CMK (cell line): ENCODE measurements at places on chromosomes 6 and 20.
A peak's percentile ranks its signal among the peaks of the same experiment; 100 is the strongest.

GRCh38 chr20:35600176-35600992 is 15.2 kb upstream of the SPAG4 start:
- no peak for DNase-seq

GRCh38 chr20:17374086-17374485 is 147.2 kb downstream of the PCSK2 start:
- no peak for DNase-seq

DNA sequence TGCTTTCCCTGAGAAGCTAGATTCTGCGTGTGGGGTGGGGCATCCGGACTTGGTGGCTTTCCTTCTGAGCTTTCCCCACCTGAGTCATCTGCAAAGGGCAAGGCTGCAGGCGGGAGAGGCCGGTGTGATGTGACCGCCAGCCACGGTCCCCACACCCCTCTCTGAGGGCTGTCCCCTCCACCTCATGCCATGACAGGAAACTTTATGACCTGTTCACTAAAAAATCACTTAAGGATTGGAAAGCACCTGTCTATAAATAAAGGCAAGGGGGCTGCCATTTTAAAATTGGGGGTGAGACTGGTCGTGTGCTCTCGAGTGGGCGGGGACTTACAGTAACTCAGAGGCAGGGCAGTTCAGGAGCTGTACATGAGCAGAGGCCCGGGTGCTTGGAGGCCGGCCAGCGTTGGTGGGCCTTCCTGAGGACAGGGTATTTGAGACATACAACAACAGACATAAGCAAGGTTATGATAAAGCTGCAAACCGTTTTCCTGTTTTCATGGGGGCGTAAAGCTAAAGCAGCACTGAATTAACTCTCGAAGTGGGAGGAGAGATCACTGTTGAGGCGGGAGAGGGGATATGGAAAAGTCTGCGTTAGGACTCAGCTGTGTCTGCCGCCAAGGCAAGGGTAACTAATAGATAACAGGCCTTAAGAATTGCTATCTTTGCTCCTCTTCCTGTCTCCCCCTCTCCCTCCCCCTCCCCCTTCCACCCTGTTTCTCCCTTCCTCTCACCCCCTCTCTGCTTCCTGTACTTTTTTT is 16.1 kb upstream of the SERPINB1 start:
- peak; percentile 86 for DNase-seq

DNA sequence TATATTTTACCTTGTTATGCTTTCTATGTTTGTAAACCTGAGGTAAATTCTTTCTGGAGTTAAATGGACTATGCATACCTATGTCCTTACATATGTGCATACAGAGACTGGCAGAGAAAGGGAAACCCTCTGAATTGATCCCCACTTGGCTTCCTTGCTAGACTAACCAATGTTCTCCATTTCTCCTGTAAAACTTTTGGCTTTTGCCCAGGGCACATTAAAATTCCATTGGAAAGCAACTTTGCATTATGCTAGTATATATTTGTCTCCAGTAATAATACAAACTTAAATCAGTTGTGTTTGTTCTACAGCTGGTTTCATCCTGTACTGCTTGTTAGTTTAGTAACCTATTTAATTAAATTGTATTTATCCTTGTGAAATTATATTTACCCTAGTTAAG is 646.0 kb upstream of the MARCKS start:
- DNase-seq: no peak

DNA sequence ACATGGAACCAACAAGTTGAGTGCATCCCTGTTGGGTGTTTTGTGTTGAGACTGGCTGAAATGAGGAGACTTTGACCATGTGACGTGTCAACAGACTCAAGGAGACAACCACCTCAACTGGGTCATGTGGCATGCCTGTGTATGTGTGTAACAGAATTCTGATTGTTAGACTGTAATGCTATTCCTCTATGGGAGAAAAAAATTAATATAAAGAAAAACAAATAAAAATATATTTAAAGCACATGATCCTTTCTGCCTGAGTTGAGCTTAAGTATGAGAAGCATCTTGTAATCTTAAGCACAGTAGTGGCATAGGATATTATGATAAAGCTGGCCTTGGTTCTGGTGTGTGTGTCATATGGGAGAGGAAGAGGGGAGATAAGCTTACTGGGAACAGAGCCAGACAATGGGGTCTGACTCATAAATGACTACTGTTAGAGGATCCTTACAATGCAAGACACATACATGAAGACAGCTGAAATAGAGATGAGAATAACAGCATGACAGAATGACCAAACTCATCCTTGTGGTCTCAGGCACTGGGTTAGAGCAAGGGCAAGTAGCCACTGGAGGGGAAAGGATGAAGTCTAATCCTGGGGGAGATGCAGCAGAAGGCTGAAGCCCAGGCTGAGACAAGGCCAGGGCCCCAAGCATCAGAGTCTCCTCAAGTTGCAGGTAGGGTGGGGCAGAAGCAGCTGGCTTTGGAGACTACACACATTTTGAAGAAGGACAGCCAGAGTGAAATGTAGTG is 9.2 kb downstream of the TP53INP2 start:
- DNase-seq: no peak

GRCh38 chr6:28618898-28619555 is 93.3 kb downstream of the GPX5 start:
- DNase-seq: no peak

DNA sequence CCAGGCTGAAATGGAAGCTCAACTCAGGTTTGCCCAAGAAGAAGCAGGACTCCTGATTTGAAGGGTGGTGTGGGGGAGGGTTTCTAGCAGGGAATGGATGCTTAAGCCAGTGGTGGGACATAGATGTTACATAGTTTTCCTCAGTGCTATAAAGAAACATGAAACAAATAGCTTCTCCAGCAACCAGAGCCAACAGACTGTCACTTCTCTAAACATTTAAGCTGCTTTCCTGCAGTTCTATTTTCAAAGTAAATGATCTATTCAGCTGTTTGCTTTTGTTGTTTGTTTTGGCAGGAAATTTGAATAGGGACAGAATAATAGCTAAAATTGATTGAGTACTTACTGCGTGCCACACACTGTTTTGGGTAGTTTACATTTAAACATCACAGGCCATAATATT is 169.0 kb downstream of the UST start:
- DNase-seq: no peak

GRCh38 chr6:85569323-85569722 is 24.3 kb downstream of the SNX14 start:
- no peak for DNase-seq

- DNase-seq: no peak
These were observed 287.6 kb upstream of the SOX4 start for GRCh38 chr6:21305893-21306332.

GRCh38 chr6:65117817-65118409 is 589.1 kb downstream of the EYS start:
- no peak for DNase-seq

DNA sequence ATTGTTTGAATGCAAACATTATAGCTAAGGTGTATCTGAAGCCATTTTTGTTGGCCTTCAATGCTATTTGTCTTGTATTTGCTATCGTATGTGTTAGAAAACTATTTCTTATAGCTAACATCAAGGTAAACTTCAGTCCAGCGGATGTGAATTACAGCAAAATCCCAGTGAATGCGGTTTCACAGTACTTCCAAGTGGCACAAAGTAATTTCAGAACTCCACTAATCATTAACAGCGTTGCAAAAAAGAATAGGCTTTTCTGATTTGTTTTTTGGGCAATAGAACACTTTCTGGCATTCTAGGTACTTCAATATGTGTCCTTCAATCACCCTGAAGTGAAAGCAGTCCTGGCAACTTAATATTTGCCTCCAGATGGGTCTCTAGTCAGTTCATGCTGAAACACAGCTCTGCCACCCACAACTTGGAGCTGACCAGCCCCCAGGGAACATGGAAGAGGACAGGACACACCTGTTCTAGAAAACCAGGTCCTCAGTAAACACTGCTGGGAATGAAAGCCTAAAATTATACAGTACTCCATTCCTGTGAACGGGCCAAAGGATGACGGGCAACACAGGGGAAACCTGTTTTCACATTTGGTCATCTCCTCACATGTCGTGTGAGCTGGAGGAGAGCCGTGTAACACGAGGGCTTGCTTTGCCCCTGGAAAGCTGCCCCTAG is 9.7 kb upstream of the MRPS10 start:
- no peak for DNase-seq

DNA sequence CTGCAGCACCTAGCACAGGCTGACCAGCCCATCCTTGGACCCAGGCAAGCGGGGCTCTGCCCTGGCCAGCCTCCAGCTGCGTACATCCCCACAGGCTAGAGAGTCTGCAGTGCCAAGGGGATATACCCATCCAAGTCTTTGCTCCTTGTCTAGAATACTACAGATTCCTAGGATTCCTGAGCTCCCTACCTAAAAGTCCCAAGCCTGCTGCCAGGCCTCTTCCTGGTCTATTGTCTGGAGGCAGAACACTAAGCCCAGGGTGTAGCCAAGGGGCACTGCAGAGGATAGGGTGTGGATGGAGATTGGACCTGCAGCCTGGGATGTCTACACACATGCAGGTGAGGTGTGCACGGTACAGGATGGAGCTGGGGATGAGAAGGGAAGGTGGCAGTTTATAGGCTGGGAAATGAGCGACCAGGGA is 90.0 kb upstream of the SIRPA start:
- no peak for DNase-seq

- DNase-seq: peak; percentile 52
These were observed 39.6 kb upstream of the GFOD1 start for GRCh38 chr6:13526727-13527670.

GRCh38 chr6:90319979-90320685 is 23.5 kb upstream of the BACH2 start:
- no peak for DNase-seq

- no peak for DNase-seq
These were observed 92.2 kb upstream of the TENT5A start for GRCh38 chr6:81844686-81845085.

DNA sequence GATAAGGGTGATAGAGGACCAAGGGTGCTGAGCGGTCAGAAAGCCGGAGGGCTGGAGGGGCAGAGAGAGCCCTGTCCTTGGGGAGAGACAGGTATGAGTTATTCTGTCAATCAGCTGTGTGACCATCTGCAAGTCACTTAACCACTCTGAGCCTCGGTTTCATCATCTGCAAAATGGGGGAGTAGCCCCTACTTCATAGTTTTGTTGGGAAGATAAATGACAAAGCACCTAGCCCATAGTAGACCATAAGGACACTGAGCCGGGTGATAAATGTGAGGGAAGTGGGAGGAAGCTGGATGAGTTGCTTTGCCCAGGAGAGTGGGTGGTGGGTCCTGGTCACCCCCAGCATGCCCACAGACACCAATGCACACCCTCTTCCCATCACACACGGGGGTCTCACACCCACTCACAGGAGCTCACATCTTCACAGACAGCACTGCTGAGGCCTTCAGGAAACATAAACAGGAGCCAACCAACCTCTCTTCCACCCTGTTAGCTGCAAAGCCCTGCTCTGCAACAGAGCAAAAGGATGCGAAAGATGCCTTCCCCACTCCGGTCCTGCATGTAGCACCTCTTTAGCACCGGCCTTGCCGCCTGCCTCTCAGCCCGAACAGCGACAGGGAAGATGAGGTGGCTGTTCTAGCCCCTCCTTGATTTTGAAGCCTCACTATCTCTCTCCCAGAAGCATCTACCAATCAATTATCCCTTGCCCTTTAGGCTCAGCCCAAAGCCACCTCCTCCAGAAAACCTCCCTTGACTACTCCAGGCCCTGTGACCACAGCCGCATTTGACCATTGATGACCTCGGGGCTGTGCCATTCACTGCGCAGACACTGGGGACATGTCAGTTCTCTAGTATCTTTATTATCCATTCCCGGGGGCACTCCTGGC is 18.9 kb downstream of the SPDEF start:
- DNase-seq: no peak

- DNase-seq: no peak
These were observed 382.4 kb upstream of the ADGRB3 start for GRCh38 chr6:68252632-68253031.

GRCh38 chr6:156416391-156416790 is 360.8 kb upstream of the ARID1B start:
- no peak for DNase-seq

- no peak for DNase-seq
These were observed 108.5 kb upstream of the KCNK16 start for GRCh38 chr6:39430871-39431523.

DNA sequence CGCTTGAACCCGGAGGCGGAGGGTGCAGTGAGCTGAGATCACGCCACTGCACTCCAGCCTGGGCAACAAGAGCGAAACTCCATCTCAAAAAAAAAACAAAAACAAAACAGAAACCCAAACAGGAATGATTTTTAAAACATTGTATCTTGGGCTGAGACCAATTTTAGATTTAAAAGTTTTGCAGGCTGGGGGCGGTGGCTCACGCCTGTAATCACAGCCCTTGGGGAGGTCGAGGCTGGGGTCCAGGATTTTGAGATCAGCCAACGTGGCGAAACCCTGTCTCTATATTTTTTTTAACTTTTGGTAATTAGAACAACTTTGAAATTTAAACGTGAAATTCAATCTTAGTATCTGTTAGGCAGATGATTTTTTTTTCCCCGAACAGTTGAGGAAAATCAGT is 70.5 kb downstream of the AKAP12 start:
- no peak for DNase-seq

DNA sequence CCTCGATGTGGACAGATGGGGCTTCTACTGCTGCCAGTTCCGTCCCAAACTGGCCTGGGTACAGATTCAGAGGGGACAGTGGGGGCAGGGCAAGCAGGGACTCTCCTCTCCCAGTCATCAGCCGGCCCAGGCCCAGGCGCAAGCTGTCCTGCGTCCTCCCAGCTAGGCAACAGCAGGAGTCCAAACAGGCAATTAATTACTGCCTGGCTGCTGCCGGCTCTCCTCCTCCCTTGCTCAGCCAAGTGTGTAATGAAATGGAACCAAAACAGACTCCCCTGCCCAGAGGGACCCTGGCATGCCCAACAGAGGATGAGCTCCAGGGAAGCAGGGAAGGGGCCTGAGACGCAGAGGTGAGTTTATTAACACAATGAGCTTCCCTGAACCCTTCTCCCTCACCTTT is 17.8 kb upstream of the SLC32A1 start:
- no peak for DNase-seq

DNA sequence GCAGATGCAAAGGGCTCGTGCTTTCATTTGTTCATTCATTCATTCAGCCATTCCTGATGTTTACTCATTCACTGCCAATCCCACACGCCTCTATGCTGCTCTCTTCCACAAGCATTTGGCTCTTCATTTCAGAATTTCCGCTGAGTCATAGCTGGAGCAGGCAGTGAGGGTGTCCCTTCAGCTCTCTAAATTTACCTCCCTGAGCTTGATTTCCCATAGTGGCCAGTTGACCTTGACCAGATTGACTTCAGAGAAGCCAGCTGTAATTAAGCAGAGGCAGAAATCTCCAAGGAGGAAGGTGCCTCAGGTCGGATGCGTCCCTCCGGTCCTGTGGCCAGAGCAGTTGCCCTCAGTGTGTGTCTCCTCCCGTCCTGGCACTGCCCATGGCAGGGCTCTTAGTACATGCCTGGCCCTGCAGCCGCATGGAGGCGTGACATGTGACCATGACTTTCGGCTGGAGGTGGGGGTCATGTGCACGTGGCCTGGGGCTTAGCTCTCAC is 267.2 kb upstream of the ECI2 start:
- no peak for DNase-seq

GRCh38 chr6:126156973-126157372 is 170.6 kb downstream of the TRMT11 start:
- DNase-seq: no peak

GRCh38 chr6:102309700-102310099 is 916.2 kb downstream of the GRIK2 start:
- DNase-seq: no peak
